CD4-positive, alpha-beta T cell (primary cell): ENCODE measurements at places on chromosomes 4 and X.

GRCh38 chrX:148938348-148938747, 437.9 kb downstream of the AFF2 start:
- no peak for DNase-seq

DNA sequence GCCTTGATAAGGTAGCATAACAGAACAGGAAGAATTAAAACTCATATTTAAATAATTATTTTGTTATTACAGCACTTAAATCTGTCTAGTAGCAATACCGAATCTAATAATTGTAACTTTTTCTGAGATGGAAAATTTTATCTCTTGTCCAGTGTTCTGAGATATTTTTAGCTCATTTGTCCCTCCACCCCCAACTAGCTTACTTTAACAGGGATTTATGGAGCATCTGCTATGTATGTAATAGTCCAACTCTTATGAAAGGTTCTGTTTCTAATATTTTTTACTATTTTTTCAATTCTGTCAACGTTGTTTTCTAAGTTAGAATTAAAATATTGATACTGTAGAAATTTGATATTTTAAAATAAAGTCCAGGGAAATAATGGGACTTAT, 38.2 kb upstream of the NUDT6 start:
- no peak for DNase-seq

GRCh38 chr4:187289371-187289770, 565.7 kb upstream of the FAT1 start:
- DNase-seq: no peak

DNA sequence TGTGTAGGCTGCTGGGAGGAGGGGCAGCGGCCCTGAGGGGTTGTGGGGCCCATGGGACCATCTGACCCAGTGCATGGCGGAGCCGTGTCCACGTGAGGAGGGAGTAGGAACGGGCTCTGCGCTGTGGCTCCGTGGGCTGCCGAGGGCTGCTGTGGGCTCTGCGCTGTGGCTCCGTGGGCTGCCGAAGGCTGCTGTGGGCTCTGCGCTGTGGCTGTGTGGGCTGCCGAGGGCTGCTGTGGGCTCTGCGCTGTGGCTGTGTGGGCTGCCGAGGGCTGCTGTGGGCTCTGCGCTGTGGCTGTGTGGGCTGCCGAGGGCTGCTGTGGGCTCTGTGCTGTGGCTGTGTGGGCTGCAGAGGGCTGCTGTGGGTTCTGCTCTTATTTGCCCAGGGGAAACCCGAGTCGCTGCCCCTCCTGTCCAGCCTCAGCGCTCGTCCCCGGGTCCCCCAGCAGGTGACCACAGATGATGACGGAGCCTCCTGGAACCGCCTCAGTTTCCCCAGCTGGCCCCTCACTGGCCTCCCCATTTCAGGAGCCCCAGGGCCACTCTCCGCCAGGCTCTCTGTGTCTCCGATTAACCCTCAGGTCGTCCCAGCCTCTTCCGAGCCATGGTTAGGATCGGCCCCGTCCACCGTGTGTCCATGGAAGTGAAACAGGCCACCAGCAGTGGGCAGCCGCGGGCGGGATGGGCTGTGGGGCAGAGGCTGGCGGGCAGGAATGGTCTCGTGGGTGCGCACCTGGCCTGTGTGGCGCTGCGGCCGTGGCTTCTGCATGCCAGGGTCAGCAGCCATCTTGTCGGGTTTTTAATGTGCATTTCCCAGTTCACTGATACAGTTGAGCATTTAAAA, 20.0 kb downstream of the PCGF3 start:
- no peak for DNase-seq

GRCh38 chr4:97770222-97770621, 373.1 kb downstream of the STPG2 start:
- no peak for DNase-seq

GRCh38 chrX:14220386-14220944, 190.8 kb upstream of the GEMIN8 start:
- DNase-seq: no peak

- DNase-seq: no peak
Observed at GRCh38 chrX:27597508-27597907, 7.4 kb downstream of the DCAF8L2 start.

DNA sequence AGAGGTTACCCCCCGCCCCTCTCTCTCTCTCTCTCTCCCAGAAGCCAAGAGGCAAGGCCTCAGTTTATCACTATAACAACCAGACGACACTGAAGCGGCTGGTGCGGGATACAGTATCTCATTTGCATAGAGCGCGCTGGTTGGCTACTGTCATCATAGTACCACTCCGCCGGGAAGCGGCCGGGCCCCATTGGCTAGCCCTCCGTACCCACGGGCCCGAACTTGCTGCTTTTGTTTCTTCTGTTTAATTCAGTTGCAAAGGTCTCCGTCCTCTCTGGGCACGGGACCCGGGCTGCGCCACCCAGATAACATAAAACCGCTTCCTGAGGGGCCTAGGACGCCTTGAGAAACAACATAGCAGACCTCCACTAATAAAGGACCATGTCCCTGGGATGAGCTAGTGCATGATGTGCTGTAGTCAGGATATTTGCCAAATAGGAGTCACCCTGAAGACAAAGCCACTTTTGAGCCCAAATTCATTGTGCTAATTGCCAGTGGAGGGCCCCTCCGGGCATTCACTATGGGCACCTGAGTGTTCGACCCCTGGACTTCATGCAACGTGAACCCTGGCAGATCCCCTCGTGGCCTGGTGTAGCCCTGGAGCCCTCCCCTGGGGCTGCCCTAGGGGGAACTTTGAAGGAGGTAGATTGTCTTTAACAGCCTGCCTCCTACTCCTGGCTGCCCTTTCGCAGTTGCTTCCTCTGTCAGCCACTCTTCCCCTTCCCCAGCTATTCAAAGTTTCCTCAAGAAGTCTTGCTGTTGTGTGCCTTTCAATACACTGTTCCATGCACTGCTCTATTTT, at the start of gene PCYT1B:
Gene PCYT1B (minus strand): TSS at position 91 of the 802 bp plus-strand sequence. CDS start 242 bp downstream, outside the sequence.
- peak; percentile 58 for DNase-seq

DNA sequence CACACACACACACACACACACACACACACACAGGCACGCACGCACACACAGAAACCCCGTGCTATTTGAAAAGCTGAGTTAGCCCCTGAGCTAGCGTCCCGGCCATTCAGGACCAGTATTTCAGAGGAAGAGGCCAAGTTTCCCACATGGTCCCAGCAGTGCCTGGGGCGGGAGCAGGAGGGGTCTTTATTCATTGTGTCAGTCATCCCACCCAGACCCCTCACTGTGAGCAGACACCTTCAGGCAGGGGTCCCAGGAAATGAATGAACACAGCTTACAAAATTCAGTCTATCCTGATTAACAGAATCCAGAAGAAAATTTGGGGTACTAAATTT, 58.1 kb downstream of the ZFYVE28 start:
- no peak for DNase-seq

- no peak for DNase-seq
Observed at GRCh38 chr4:169660929-169661328, 40.6 kb downstream of the CLCN3 start.

DNA sequence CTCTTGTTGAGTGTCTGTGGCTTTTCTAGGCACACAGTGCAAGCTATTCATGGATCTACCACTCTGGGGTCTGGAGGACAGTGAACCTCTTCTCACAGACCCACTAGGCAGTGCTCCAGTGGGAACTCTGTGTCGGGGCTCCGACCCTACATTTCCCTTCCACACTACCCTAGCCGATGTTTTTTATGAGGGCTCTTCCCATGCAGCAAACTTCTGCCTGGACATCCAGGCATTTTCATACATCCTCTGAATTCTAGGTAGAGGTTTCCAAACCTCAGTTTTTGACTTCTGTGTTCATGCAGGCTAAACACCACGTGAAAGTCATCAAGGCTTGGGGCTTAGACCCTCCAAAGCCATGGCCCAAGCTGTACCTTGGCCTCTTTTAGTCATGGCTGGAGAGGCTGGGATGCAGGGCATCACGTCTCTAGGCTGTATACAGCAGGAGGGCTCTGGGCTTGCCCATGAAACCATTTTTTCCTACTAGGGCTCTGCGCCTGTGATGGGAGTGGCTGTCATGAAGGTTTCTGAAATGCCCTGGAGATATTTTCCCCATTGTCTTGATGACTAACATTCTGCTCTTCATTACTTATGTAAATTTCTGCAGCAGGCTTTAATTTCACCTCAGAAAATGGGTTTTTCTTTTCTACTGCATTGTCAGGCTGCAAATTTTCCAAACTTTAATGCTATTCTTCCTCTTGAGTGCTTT, 249.8 kb upstream of the CPEB2 start:
- DNase-seq: no peak

GRCh38 chrX:20252381-20253231, 14.1 kb downstream of the RPS6KA3 start:
- peak; percentile 81 for DNase-seq

- DNase-seq: no peak
Observed at GRCh38 chr4:182819751-182820150, 97.4 kb downstream of the DCTD start.

GRCh38 chrX:134004084-134004483, 18.7 kb upstream of the GPC3 start:
- DNase-seq: no peak

- no peak for DNase-seq
Observed at GRCh38 chr4:18880871-18881270, 859.3 kb upstream of the LCORL start.

DNA sequence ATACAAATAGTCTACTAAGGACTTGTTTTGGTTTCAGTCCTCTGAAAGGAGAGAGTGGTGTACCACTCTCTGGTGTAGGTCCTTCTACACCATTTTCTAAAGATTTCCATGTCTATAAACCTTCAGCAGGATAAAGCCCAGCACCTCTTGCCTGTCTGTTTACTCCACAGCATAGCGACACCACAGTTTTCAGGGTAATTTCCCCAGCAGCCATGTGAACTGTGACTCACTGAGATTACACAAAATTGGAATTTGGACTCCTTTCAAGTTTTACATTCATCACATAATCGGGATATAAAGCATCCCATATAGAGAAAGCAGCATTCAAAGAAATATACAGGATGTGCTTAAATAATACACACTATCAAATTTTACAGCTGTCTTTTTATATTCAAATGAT, 229.6 kb downstream of the PRDM5 start:
- no peak for DNase-seq

DNA sequence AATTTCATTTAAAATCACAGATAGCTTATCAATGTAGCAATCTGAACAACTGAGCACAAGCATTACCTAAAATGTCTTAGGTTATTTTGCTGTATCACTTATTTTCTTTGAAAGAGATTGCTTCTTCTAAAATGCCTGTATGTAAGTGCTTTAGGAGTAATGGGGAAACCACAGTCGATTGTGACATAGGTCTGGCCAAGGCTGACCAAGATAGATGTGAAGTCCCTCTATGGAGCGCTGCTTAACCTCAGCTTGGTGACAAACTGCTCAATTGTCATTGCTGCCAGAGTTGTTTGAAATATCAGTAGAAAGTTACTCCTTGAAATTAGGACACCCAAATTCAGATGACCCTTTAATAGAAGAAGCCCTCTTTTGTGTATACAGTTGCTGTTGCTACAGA, 401.9 kb upstream of the NDST4 start:
- no peak for DNase-seq

DNA sequence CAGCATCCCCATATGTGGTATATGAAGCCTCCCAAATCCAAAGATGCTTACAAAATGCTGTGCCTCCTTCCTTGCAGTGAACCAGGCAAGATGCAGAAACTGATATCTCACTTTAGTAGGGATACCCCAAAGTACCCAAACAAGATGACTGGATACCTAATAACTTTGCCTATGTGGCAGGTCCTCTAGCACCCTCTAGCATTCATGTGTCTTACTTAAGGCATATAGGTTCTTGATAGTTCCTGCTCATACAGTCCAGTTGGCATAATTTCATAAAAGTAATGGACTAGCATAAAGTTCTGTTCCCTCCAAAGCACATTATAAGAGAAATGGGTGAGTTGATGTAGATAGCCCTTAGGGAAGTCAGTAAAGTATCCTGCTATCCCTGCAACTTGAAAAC, 36.8 kb upstream of the SPP1 start:
- no peak for DNase-seq
